HS-27A (cell line): ENCODE measurements at places on chromosomes 13 and 19.

- DNase-seq: no peak
Observed at GRCh38 chr13:50873467-50873866, 30.0 kb upstream of the DLEU7 start.

- DNase-seq: no peak
Observed at GRCh38 chr19:8074501-8074900, 21.9 kb downstream of the CCL25 start.

DNA sequence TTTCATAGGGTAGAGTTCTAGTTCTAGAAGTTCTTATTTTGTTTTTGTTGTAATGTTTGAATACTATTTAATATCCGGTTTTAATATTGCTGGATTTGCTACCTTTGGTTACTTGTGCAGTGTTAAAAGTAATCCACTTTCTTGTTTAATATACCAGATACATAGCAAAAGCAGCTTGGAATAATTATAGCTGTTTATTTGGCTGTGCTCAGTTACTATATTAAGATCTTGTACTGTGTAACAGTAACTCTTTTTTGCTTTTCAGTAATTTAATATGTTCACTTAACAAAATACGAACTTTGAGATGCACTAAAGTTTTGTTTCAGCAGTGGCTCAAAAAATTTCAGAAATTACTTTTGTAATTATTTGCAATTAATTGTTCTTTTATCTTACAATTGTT is 50.9 kb downstream of the AKAP11 start:
- DNase-seq: no peak

- no peak for DNase-seq
Observed at GRCh38 chr19:30453743-30454142, 81.6 kb downstream of the ZNF536 start.

- DNase-seq: no peak
Observed at GRCh38 chr19:14565765-14566711, 5.8 kb downstream of the NDUFB7 start.
